ENCODE measurements at places on chromosomes 3 and 15.

DNA sequence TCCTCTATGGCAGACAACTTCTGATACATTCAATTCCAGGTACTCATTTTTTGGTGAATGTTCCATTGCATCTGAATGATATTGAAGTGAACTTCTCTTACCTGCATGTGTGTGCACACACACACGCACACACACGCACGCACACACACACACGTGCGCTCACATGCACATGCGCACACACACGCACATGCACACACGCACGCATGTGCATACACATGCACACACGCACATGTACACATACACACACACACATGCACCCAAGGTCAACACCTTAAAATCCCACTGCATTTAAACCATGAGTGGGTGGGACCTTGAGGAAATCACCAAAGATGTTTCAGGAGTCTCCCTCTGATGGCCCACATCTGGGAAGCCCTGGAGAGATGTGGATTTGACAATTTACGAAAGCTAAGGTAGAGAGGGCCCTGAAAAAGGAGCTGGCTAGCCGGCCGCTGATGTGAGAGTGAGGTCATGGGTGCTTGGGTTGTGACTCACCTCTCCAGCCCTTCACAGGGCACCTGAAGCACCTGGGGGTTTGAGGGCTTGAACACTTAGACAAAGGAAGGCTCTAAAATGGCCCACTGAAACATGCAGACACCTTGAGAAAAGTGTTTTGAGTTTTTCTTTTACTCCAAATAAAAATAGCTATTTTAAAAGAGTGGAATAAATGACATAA lies 269.1 kb upstream of the LRRFIP2 start:
- no peak for DNase-seq

- no peak for DNase-seq
Measured at GRCh38 chr3:175260145-175260794, 401.1 kb downstream of the NAALADL2 start.

DNA sequence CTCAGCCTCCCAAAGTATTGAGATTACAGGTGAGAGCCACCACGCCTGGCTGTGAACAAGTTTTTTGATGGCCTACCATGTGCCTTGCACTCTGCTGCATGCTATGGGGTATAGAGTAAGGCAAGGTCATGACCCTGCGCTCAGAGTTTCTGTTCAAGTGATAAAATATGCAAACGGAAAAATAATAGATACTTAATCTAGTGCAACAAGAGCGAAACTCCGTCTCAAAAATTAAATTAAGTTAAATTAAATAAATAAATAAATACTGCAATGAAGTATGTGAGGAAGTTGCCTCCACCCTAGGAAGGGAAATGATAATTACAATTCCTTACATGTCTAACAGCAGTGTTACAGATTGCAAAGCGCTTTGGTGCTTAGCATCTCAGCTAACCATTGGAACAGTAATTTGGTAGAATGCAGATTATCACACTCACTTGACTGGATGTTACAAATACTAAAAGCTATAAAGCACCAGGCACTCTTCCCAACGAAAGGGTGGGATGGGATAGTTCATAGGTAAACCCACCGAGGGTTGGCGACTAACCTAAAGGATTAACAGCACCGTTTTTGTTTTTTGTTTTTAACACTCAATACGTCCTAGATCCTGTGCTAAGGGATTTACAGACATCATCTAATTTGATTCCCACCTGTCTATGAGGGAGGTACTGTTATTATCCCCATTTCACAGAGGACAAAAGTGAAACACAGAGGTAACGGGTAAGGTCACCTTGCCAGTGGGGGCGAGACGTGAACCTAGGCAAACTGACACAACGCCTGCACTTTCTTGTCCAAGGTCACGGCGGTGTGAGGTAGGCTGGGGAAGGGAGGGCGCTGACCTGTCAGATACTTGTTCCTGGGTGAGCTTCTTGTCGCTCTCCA lies 793 bp upstream of the FANCD2 start:
- no peak for DNase-seq

DNA sequence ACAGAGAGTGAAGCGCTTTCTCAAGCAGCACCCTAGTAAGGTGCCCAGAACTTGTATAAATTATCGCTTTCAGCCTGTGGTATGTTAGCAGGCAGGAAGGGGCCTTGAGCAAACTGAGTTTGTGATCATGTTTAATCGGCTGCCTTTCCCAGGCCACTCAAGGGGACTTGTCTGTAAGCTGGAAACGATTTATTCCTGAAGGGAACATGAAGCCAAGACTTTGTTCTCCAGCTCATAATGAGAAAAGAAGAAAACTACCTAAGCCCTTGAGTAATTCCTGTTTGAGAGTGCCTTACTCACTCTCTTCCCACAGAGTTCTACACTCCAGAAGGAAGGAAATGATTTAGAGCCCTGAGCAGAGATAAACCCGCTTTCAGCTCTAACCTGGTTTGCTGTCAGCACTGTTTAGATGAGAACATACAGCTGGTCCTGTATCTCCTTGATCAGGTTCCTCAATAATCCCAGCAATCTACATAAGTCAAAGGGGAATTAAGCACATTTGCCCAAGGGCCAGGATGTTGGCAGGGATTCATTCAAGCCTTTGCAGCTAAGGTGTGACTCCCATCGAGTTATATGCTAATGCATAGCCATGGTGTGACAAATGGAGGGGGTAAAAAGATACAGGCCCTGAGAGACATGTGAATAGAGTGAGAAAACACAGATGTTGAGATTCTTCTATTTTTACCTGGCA lies 187.7 kb upstream of the SLC24A5 start:
- no peak for DNase-seq
